ENCODE measurements at places on chromosomes 12 and 14. TPM values are rescaled to one million over a fixed set of nuclear protein-coding genes. Genes with fewer than 3 reads are reported as not detected.

DNA sequence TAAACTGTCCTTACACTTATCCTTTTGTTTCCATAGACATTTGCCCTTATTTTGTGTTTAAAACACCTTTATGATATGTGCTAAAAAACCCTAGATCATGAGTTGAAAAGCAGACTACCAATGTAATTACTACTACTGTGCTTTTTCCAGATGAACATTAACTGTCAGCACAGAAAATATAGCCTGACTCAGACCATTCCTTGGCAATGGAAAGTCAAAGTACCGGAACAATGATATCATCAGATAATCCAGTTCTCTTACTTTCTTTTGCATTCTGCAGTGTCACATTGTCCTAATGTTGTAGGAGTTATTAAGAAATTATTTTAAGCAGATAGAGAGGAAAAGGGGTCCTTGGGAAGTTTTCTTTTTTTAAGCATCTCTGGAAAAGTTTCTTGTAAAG, 1189.0 kb upstream of the FLRT2 start:
- H3K27me3 ChIP-seq, result no peaks in the 10 kb centered on the region
- no peak overlapping the region for H3K27ac ChIP-seq
- no peaks in the 10 kb centered on the region for H3K4me1 ChIP-seq
- no peak overlapping the region for H3K4me3 ChIP-seq
- DNase-seq, result no peak
- H3K36me3 ChIP-seq, result no peaks in the 10 kb centered on the region

GRCh38 chr14:86153480-86153879, 623.5 kb downstream of the FLRT2 start:
- no peak overlapping the region for H3K27ac ChIP-seq
- H3K36me3 ChIP-seq, result no peaks in the 10 kb centered on the region
- no peak for DNase-seq
- H3K4me3 ChIP-seq, result no peak overlapping the region
- H3K4me1 ChIP-seq, result no peaks in the 10 kb centered on the region

GRCh38 chr14:94009767-94010166, 12.7 kb downstream of the CCDC197 start:
- peaks cover 39% of the 10 kb centered on the region for H3K4me1 ChIP-seq
- H3K36me3 ChIP-seq, result no peaks in the 10 kb centered on the region
- no peaks in the 10 kb centered on the region for H3K27me3 ChIP-seq
- peak overlapping the region; percentile 65 for H3K27ac ChIP-seq
- no peak for DNase-seq

DNA sequence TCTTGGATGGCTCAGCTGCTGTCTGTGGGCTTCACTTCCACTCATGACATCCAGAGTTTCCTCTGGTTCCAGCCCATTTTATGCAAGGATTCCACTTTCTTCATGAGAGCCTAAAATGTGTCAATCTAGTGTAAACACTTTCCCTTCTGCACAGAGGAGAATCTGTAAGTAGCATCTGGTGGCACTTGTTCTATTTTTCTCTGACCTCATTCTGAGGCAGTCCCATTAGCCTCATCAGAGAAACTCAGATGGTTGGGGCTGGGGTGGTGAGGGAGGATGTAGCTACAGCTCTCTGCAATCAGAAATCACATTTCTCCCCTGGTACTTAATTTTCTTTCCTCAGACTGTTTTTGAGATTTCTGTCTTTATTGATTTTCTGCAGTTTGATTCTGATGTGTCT, 81.6 kb downstream of the PRMT8 start:
- peaks cover 19% of the 10 kb centered on the region for H3K27me3 ChIP-seq
- no peaks in the 10 kb centered on the region for H3K36me3 ChIP-seq
- H3K27ac ChIP-seq, result no peak overlapping the region
- no peak overlapping the region for H3K4me3 ChIP-seq

DNA sequence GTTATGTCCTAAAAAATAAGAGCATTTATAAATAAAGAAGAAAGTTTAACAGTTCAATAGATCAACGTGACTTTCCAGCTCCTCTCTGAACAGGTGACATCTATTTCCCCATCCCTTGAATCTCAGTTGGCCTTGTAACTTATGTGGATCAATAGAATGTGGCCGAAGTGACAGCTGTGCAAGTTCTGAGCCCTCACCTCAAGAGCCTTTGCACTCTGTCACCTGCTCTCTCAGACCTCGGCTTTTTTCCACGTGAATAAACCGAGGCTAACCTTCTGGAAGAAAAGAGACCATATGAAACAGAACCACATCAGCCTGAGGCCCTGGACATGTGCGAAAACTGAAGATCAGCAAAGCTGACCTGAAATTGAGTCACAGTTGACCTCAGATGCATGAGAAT, 253.0 kb downstream of the DAD1 start:
- no peak overlapping the region for H3K27ac ChIP-seq
- no peaks in the 10 kb centered on the region for H3K27me3 ChIP-seq
- no peak overlapping the region for H3K4me3 ChIP-seq
- no peaks in the 10 kb centered on the region for H3K36me3 ChIP-seq
- DNase-seq, result no peak

GRCh38 chr12:120851944-120852343, 52.2 kb downstream of the SPPL3 start:
- no peak overlapping the region for H3K4me3 ChIP-seq
- no peak overlapping the region for H3K27ac ChIP-seq
- no peak for DNase-seq

GRCh38 chr12:88549929-88550328, 30.3 kb downstream of the KITLG start:
- no peaks in the 10 kb centered on the region for H3K4me1 ChIP-seq
- no peak overlapping the region for H3K27ac ChIP-seq

The COPZ1 gene
- 108 TPM for total RNA-seq

The ERGIC2 gene
- total RNA-seq, result 88.7 TPM

The EFCAB11 gene
- 7.1 TPM for total RNA-seq

The LAG3 gene
- total RNA-seq, result 215 TPM

All from activated T-helper 2 cell treated with anti-CD3 and anti-CD28 coated beads, Interferon-gamma antibody, Interleukin-2, Interleukin-4, amounts not matched to agents 10 μg/mL and 5 μg/mL and 100 μg/mL, durations not matched to agents 14 hours and 24 hours and 36 hours (primary cell).